Fibroblast of skin of back (primary cell): ENCODE measurements at places on chromosomes 2 and 18.
A peak's percentile ranks its signal among the peaks of the same experiment; 100 is the strongest.

DNA sequence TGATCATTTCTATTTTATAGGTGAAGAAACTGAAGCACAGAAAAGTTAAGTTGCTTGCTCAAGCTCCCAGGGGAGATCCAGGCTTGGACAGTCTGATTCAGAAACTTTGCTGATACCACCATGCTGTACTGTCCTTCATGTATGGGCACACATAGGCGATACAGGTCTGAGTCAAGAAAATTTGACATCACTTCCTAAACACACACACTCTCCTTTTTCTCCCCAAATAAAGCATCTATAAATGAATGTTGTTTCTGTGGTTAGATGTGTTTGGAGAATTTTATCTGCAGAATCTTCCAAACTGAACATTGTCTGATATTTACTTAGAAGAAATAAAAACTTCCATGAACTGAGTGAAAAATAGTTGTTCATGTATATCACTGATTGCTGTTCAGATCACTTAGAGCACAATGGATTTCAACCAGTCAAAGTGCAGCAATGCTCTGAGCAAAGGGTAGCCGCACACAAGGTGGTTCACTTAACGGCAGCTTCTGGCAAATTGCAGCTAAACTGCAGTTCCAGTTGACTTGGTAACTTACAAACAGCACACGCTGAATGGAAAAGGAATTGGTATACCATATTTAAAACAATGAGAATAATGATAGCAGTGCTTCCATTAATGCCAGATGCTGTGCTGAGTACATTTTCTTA lies 10.0 kb upstream of the AGFG1 start:
- DNase-seq = peak; percentile 14

DNA sequence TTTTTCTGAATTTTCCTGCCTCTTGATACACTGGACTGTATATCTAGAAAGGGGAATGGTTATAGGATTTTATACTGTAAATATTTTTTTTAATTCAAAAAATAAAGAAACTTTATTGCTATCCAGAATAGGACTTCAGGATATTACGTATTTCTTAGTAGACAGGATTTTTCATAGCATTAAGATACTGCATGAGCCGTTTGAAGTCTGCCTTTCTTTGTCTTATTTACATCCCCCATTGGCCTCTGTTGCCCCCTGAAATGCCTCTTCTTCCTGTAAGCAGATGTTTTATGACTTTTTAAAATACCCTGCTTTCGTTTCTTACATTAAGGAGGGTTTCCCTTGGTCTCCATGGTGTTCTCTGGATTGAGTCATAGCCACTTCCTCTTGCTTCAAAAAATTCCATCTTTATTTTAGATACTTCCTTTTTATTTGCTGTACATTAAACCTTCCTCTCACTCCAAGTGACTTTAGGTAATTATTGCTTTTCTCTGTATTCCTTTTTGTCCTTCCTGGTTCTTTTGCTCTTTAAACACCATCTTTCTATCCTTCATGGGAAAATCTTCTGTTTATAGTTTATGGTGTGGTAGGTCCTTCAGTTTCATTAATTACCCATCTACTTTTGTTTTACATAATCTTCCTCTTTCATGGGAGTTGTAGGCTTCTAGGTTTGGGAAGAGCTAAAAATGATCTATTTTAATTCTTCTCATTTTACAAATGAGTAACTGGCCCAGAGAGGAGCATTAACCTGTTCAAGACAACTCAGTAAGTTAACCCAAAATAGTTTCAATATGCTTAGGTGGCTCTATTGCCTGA lies 72.6 kb downstream of the ZNF532 start:
- peak; percentile 62 for DNase-seq

DNA sequence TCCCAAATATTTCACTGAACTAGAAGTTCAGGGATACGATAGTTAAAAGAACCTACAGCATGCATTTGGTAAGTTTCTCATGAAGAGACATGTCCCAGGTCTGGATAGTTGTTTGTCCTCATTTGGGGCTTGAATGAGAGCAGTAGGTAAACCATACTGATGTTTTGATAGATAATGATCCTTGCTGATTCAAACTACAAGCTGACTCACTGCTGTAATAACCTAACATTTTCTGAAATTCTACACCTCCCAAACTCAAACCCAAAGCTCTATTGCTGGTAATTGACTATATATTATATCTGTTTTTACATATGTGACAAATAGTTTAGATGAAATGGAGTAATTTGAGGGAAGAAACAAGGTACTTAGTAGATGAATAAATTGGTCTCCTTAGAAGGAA lies 154.1 kb upstream of the BOD1L2 start:
- DNase-seq = no peak

DNA sequence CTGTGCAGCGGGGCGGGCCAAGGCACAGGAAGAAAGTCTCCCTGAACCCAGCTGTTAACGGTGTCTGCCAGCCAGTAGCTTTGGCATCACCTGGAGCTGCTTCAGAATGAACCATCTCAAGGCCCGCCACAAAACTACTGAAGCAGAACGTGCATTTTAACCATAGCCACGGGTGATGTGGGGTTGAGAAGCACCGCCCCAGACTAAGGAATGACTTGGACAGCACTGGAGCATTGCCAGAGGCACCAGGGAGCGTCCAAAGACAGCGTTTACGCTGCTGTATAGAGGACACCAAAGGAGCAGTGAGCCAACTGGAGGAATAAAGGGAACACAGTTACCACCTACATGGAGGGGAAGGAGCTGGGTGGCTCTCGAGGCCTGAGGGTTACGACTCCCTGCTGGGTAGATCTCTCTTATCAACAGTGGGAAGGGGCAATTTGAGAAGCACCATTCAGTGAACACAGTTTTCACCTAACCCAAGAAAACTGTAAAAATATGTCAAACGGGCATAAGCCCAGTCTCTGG lies 28.4 kb upstream of the LONRF2 start:
- DNase-seq = no peak

DNA sequence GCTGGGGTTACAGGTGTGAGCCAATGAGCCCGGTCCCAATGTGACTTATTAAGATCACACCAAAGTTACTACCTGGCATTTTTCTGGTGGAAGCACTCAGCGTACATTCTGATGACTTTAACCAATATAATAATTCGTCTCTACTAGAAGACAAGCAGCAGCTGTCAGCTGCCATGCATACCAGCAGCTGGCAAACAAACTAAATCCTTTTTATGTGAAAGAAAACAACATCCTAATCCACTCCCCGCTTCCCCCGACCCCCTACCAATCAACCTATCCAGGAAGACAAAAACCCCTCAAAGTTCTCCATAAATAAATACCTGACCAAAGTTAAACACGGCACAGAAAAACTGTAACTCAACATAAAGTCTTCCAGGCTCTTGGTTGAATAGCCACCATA lies 42.1 kb downstream of the GPR155 start:
- DNase-seq = no peak

DNA sequence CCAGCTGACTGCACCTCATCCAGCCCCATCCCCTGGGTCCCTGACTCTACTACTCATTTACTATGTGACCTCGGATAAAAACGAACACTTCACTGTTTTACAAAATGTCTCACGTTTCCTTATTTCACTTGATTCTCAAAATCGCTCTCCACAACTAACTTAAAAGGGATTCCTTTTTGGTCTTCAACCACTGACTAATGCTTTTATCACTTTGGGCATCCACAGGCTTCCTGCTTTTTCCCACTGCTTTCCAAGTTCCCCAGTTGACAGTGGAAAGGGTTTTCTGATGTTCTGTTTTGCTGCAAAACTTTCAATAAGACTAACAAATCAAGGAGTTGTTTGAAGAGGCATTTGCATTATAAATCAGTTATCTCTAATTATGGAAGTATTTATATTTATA lies 24.1 kb downstream of the EIF2AK3 start:
- DNase-seq = peak; percentile 63

DNA sequence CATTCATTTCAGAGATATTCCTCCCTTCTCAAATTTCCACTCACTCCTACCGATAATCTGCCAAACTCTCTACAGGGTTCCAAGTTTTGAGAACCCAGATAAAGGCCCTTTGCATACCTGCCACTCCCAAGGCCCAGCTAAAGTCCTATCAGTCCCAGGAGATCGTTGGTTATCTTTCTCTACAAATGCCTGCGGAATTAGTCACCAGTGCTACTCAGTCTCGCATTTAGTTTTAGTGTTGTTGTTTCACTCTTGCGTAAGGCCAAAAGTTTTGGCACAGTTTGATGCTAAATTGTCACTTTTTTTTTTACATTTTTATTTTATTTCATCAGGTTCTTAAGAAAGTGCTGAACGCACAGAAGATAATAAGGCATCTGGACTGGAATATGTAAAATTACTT lies 29.2 kb upstream of the SETBP1 start:
- DNase-seq = peak; percentile 92

DNA sequence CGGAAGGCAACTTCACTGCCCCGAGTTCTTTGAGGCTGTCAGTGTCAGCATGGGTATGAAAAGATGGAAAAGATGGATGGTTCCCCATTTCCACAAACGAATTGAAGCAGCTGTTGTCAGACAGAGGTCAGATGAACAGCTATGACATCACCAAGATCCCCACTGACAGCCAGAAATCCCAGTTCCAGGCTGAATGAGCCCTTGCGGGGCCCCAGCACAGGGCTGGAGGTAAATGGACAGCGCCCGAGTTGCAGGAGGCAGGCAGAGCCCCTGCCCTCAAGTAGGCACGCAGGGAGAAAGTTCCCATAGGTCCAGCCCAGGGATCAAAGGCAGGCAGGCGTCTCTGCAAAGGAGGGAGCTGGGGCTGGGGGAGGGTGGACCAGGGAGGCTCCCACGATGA lies 169.5 kb upstream of the AGAP1 start:
- no peak for DNase-seq

GRCh38 chr2:30184035-30184434 lies 37.2 kb downstream of the YPEL5 start:
- no peak for DNase-seq

- DNase-seq = no peak
Observed at GRCh38 chr2:225019105-225019504, 23.2 kb downstream of the DOCK10 start.

DNA sequence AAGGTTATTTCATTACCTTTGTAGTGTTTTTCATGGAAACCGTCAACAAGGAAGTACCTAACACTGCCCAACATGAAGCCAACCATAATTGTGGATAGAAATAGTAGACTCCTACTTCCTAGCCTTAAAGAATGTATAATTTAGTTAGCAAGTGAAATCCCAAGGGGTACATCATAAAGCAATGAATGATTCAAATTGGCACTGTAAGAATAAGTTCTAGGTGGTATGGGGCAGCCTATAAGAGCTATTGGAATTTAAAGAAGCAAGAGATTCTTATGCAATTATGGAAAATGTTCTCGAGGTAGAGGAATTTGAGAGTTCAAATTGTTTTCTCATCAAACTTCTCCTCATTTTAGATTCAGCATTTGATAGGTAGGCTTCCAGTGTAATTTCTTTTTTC lies 157.9 kb downstream of the FMNL2 start:
- no peak for DNase-seq

DNA sequence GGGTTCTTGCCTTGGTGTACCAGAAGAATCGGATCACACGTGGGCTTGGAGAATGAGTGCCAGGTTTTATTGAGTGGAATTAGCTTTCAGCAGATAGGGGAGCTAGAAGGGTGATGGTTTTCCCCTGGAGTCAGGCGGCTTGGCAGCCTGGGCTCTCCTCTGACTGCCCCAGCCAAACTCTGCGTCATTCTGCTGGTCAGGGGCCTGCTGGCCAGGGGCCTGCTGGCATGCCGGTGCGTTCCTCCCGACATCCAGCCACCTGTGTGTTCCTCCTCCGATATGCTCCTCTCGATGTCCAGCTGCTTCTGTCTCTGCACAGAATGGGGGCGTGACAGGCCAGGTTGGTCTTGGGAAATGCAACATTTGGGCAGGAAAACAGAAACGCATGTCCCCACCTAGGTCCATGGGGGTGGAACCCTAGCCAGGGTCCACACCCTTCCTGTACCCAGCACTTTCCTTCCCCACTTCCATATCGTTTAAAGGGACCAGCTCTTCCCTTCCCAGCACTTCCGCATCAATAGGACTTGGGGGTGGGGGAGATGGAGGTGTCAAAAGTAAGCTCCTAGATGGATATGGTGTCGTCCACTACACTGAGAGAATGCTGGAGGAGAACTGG lies 85.3 kb downstream of the VWA3B start:
- DNase-seq = no peak

GRCh38 chr2:85796341-85797262 lies 42.8 kb downstream of the ATOH8 start:
- peak; percentile 52 for DNase-seq

GRCh38 chr18:77210249-77210648 lies 39.4 kb upstream of the GALR1 start:
- DNase-seq = peak; percentile 26

DNA sequence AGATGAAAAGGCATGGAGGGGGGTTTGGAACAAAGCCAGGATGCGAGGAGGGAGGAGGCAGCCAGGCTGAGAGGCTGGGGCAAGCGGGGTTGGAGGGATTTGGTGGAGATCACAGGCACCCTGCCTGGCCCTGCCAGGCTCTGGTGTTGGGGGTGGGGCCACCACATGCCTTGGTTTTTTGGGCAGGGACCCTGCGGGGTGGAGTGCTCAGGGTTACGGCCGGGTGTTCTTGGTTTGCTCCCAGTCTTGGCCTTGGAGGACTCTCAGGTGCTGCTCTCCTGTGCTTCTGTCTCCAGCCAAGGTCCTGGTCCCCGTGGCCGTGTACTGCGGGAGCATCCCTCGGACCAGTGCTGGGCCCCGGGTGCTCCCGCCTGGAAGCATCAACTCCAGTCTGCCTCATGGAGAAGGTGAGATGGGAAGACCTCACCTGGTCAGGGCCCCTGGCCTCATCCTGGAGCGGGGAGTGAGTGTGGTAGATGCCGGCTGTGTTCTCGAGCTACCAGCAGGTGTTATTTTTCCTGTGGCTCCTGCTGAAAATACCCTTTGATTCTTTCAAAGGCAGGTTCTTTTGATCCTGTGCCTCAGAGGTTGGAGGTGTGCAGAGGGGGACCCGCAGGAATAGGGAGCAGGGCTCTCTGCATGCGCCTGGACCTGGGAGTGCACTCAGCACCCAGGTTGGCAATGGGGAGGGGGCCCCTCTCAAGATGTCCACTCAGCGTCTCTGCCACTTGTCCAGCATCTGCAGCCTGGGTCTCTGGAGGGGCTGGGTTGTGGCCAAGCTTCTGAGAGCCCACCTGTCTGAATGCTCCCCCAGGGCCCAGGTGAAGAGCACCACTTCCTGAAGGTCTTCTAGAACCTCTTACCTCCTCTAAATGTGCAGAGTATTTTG lies 17.0 kb downstream of the TOGARAM2 start:
- no peak for DNase-seq

- DNase-seq = no peak
Observed at GRCh38 chr18:75087119-75088020, 121.6 kb downstream of the PTGR3 start.

- no peak for DNase-seq
Observed at GRCh38 chr2:52082646-52083045, 1050.7 kb upstream of the NRXN1 start.

- DNase-seq = no peak
Observed at GRCh38 chr2:241760301-241760771, 16.3 kb upstream of the GAL3ST2 start.
